Ecto neural progenitor cell (in vitro differentiated cells): ENCODE measurements at places on chromosomes 4 and X.

- peak; percentile 75 for DNase-seq
Observed at GRCh38 chrX:138711399-138712347, at the start of gene FGF13. FGF13 (minus strand) TSS chrX:138711717; CDS start chrX:138711003, 714 bp downstream.

DNA sequence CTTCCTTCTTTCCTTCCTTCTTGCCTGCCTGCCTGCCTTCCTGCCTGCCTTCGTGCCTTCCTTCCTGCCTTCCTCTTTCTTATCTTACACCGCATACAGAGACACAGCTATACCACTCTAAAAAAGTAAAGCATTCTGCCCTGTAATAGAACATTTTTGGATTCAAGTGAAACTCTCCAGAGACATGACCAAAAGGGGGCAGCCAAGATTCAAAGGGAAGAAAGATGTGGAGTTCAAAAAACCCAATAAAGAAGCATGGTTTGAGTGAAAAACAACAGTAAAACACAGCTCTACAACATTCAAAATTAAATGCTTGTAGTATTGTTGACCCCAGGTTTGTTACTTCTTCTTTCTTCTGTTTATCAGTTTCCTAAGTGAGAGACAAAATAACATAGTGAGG is 914.9 kb upstream of the PCDH7 start:
- no peak for DNase-seq

DNA sequence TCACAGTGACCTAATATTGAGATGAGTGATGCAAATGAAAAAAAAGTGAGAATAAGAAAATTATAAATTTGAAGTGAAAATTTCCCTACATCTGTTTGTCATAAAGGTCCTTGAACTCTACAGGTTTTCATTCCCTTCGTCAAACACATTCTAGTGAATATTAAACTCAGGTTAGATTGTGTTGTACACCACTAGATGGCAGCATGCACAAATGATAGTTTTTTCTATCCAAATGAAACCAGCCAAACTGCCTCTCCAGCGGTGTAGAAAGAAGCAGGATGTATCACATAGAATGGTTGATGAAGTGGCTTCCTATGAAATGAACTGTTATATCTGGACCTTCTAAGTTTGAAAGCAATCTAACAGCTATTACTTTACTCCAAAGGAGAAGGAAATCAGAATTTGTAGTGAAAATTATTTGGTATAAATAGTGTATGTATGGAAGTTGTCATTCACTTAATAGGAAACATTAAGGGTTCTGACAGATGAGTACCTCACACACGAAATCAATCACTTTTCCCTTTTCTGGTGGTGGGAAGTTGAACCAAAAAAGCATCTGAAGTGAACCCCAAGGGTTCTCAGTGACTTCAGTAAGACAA is 382.7 kb downstream of the UNC5C start:
- no peak for DNase-seq

GRCh38 chr4:106315476-106315967 is 487 bp downstream of the TBCK start:
- no peak for DNase-seq

GRCh38 chrX:55715847-55716246 is 1.7 kb upstream of the RRAGB start:
- no peak for DNase-seq

- DNase-seq, result no peak
Observed at GRCh38 chr4:100581337-100581736, 63.5 kb upstream of the EMCN start.

- DNase-seq, result no peak
Observed at GRCh38 chr4:94208918-94209317, 1.3 kb downstream of the SMARCAD1 start.

- DNase-seq, result no peak
Observed at GRCh38 chr4:23041501-23041900, 348.8 kb downstream of the GBA3 start.

DNA sequence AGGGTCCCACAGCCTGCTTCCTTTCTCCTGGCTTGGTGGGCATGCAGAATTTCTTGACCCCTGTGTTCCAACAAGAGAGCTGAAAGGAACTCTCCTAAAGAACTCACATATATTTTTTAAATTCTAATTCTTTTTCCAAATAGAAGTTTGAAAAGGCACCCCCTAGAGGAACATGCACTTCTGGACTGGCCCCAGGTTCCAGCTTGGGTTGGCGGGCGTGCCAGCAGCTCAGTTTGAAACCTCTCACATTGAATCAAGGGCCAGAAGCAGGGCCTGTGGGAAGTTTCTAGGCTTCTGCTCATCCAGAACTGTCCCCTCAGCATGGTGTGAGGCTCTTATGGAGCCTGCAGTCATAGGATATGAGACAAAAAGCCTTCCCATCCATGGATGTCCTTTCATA is 132.6 kb downstream of the ATG4A start:
- DNase-seq, result no peak

DNA sequence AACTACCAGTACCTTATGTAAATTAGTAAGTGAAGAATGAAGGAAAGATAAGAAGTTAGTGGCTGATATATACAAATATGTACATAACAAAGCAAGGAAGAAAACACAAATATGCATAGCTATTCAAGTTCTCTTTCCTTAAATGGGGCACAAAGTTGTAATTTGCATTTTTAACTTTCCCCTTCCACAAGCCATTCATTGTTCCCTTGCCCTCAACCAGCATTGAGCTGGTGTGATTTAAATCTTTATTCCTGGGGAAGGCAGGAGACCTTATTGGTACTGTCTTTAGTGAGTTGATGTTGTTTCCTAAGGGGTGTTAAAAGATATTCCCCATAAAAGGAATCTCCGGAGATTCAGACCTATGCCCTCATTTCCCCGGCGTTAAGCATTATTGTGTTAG is 735.3 kb downstream of the PCDH18 start:
- no peak for DNase-seq

GRCh38 chr4:55887594-55887993 is 34.1 kb downstream of the EXOC1 start:
- DNase-seq, result no peak

- no peak for DNase-seq
Observed at GRCh38 chr4:183447646-183448045, 3.2 kb downstream of the CDKN2AIP start.

DNA sequence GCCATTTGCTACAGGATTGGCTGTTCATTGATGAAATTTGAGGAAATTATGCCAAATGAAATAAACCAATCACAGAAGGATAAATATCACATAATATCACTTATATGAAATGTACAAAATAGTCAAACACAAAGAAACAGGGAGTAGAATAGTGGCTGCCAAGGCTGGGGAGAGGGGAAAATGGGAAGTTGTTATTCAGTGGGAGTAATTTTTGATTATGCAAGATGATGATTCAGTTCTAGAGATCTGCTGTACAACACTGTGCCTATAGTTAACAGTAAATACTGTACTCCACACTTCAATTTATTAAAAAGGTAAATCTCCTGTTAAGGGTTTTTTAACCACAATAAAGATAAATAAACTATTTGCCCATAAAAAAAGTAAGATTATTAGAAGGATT is 101.1 kb downstream of the TMA16 start:
- no peak for DNase-seq

DNA sequence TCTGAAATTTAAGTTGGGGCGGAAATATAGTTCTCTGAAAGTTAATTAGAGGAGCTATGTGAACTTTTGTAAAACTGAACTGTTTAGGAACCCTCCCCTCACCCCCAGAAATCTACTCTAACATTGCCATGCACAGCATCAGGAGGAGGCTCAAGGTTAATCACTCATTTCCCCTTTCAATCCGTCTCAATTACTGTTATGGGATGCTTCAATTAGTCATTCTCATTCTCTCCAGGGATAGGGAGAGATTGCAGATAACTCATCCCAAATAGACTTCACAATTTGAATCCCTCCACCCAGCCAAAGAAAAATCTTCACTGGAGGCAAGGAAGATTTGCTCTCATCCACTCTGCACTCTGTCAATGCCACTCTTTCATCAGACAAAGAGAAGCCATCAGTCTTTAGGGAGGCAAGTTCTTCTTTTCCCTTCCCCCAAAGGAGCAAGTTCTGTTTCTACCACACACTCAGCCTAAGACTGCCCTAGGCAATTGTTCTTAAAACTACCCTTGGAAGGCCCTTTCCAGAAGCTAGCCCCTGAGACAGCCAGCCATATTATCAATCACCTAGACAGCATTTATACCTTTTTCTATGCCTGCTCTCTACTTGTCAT is 140.4 kb downstream of the SLC10A7 start:
- DNase-seq, result no peak

GRCh38 chr4:68592673-68593072 is 16.6 kb upstream of the UGT2B17 start:
- DNase-seq, result no peak

DNA sequence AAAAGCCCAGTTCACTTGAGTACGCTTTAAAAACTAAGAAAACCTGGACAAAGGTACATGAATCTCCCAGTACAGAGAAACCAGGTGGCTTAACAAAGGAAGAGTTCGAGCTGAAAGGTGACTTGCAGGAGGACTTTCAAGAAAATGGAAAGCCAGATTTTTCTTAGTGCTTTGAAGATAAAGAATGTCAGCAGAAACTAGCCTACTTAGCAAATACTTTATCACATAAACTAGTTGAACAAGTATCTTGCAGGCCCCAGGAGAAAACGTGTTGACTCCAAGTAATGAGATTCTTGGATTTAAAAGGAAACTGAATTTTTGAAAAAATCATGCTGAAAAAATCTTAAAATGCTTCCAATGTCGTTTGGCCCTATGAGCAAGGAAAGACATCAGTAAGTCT is 26.4 kb downstream of the CDKN2AIP start:
- no peak for DNase-seq

DNA sequence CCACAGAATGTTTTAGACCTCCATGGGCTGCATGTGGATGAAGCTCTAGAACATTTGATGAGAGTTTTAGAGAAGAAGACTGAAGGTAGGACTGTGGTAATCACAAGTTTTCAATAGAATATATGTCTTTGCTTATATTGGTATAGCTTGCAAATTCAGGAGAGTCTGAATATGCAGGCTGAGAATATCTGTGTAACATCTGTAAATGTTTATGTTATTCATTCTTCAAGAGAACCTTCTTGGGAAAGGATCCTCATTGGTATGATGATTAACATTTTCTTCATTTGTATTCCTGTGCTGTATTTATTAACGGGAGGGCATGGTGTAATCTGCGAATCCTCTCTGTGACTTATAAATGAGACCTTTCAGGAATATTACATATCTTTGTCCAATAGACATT is 52.1 kb upstream of the RHOH start:
- no peak for DNase-seq

GRCh38 chr4:176735300-176735699 is 57.4 kb downstream of the VEGFC start:
- no peak for DNase-seq

DNA sequence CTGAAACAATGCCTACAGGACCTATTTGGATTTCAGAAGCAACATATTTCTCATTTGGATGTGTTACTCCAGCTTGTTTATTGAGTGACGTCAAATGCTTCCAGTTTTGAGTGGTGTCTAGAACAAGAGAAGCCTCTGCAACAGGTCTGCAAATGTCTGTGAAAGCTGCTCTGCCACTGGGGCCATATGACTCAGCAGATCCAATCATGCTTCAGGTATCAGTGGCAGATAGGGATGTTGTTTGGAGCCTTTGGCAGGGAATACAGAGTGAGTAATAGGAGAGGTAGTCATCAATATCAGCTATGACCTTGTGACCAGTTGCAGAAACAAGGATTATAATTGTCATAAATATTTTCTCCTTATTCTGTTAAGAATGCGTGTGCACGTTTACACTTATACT is 141.1 kb upstream of the ZXDA start:
- no peak for DNase-seq

DNA sequence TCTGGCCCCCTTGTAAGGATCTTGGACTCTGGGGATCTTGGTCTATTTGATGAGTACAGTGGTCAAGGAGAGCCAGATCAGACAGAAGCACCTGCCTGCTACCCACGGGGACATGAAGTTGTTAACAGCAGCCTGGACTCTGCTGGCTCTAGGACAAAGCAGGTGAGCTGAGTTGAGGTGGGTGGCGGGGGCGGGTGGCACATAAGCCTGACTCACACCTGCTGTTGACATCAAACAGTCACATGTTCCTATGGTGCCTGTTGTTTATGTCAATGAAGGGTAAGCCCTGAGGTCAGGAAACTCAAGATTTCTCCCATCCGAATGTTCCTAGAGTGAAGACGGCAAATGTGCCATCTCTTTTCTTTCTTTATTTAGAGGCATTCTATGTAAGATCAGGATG is 50.1 kb upstream of the CLNK start:
- DNase-seq, result no peak

GRCh38 chr4:113820108-113820507 is 58.6 kb upstream of the CAMK2D start:
- DNase-seq, result no peak

- peak; percentile 80 for DNase-seq
Observed at GRCh38 chr4:112523008-112523721, 7.2 kb upstream of the NEUROG2 start.

DNA sequence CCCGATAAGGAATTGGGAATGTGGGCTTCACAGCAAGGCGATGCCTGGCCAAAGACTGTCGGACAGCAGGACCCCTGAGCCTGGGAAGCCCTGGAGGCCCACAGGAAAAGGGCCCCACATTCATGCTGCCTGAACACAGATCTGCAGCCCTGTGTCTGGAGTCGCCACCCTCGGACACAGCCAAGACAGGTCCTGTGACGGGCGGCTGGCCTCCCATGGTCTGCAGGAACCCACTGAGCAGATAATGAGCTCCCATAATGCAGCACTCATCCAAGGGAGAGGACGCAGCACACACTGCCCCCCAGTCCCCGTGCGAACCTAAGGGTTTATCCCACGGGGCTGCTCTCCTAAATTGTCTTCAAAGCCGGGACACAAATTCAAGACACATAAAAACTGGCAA is 30.6 kb downstream of the ZFYVE28 start:
- DNase-seq, result no peak

DNA sequence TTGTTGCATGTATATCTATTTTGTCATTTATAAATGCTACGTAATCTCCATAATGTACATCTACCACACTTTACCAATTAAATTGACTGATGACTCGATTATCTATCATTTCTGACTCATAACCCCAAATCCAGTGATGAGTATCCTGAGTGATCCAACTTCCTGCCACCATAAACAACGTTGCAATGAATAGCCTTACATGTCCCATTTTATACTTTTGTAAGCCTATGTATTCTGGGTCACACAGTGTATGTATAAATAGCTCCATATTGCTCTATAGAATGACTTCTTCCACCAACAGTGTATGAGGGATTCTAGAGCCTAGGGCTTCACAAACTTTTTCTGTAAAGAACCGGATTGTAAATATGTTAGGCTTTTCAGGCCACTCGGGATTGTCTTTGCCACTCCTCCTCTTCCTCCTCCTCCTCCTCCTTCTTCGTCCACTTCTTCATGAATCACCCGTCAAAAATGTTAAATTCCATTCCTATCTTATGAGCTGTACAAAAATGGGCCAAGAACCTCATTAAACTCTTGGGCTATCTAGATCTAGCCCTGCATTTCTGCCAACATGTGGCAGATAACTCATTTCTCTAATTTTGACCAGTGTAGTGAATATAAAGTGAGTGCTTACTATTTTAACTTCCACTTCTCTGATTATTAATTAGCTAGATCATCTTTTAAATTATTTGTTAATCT is 672.2 kb upstream of the AMOT start:
- no peak for DNase-seq

DNA sequence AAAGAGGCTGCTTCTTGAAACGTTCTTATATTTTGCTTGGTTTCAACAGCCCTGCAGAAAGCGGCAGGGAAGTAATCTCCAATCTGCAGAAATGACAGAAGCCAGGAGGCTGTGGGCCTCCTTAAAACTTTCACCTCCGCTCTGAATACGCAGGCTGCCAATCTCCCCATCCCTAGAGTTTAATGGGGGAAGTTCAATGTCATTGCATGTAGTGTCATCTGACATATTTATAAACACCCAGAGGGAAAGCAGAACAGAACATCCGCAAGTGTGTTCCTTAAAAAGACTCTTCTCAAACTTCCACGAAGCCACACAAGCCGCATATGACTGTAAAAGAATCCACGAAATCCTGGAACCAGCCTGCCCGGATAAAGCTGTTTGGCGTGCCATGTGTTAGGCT is 148.8 kb upstream of the TBL1X start:
- no peak for DNase-seq
